ENCODE measurements at places on chromosomes 5 and 9. TPM values are rescaled to one million over a fixed set of nuclear protein-coding genes. Genes with fewer than 3 reads are reported as not detected.

DNA sequence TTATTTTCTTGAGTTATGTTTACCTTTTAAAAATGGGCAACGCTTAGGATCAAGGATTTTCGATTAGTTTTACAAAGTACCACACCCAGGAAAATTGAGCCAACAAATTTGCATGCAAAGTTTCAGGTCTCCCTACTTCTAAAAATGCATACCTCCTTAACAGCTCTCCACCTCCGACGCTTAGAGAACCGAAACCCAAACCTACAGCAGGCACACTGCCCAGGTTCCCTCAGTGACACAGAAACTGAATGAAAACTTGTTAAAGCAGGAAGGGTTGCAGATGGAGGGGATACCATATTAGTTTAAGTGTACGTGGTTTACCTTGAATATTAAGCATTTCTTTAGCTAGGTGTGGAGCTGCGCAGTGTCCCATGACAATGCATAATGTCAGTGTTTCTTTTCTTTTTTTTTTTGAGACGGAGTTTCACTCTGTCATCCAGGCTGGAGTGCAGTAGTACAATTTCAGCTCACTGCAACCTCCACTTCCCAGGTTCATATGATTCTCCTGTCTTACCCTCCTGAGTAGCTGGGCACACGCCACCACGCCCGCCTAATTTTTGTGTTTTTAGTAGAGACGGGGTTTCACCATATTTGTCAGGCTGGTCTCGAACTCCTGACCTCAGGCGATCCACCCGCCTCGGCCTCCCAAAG is 1.6 kb upstream of the SUB1 start:
- DNase-seq, result peak; percentile 12

GRCh38 chr9:127919253-127919815 is 2.5 kb upstream of the ST6GALNAC4 start:
- DNase-seq, result no peak

GRCh38 chr5:138666226-138666742 is 86.9 kb upstream of the CTNNA1 start:
- no peak for DNase-seq

DNA sequence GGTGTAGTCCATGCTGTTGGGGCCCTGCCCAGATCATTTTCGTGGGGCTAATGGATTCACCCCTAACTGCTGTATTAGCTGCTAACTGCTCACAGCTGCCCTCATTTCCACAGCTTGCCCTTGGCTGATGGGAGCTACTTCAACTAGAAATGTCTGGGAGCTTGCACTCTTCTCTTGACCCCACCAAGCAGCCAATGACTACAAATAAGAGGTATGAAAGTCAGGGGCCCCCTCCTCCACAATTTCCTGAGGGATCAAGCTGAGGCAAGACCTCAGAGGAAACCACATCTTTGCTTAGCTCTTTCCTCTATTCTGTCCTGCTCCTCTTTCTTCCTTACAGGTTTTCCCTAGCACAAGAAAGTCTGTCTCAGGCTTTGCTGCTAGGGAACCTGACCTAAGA is 397.5 kb downstream of the MLLT3 start:
- DNase-seq, result no peak

- no peak for DNase-seq
Measured at GRCh38 chr9:9631284-9631683, 981.5 kb downstream of the PTPRD start.

- no peak for DNase-seq
Measured at GRCh38 chr5:61332358-61332749, 296 bp downstream of the ZSWIM6 start.

DNA sequence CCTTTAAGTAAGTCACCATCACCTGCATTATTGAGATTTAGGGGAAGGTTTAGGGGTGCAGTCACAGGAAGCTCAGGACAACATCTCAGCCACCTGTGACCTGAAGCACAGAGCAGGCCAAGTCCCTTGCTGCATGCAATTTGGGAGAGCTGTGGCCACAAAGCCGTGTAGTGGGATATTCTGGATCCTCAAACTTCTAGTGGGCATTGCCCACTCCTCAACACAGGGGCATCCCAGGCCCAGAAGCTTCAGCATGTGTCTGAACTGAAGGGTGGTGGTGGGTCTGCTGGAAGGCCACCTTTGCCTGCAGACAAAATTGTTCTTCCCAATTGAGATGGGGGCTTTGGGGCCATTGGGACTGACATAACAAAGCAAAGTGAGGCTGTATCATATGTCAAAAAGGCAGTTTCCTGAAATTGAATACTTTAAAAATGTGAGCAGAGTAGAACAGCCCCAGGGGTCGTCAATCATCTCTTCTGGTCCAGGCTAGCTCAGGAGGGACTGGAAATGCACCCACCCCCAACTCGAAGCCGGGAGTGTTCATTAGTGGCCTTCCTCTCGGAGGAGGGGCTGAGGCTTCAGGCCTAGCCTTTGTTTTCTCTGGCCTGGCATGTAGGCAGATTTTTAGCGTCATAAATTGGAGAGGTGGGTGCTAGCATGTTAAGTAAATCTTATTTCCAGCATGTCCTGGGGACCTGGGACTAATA is 2.8 kb upstream of the GADD45G start:
- no peak for DNase-seq

DNA sequence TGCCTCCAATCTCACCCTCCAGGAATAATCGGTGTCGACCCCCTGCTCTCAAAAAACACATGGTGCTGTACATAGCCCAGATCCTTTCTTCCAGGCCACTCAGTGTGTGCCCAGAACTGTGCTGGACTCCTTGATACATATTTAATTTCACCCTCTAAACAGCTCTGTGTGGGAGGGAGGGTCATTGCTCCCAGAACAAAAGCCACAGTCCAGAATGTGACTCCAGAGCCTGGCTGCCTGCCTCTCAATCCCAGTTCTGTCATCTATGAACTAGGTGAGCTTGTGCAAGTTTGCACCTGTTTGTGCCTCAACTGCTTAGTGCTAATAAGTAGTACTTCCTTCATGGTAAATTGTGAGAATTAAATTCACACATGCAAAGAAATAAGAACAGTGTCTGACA is 93.1 kb downstream of the GABBR2 start:
- DNase-seq, result no peak

- peak; percentile 12 for DNase-seq
Measured at GRCh38 chr9:123267481-123268198, 746 bp downstream of the STRBP start.

DNA sequence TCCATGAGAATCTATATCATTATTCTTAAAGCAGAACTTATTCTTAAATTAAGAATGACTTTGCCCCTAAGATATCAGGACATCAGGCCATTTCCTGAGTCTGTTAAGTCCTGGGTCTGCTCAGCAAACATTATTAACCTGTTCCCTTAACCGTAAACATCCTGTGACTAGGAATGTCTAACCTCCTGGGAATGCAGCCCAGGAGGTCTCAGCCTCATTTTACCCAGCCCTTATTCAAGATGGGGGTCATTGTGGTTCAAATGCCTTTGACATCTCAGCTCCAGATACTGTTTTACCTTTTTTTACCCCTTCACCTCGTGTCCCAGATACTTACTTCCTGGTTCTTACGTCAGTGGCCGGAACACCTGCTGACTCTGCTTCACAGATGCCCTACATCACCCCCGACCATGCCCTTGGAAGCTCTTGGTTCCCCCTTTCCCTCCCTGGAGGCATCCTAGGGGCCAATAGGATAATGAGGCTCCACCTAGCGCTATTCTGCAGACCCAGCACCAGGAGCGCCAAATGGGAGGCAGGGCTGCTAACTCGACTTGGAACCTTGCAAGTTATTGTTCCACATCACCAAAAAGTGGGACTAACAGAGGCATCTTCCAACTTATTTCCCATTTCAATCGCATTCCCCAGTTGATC is 182.5 kb downstream of the MED10 start:
- DNase-seq, result no peak

DNA sequence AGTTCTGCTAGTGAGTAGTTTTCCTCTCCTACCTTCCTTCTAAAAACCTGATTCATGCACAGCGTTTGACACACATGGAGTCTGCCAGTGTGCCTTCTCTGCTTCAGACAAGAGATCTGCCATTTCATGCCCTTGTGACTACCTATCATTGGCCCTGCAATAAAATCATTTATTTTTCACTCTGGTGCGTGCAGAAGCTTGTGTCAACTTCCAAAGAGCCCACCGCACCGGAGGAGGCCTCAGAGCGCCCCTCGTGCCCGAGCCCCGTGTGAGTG is 13.7 kb downstream of the HNRNPH1 start:
- no peak for DNase-seq

DNA sequence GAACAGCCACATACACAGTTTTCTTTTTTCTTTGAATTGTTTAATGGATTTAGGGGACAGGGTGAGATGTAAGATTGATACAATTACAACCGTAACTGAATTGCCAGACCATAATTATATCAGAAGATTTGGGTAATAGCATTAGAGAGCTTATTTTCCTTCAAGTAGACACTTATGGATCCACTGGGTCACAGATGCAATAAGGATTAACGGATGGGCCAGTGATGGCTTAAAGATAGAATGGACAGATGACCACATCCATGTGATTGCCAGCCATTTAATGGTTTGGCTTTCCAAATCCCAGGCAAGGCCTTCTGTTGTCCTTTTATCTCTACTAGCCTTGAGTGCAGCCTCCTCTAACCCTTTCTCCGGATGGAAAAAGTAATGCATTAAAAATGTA is 94.7 kb upstream of the NUDT12 start:
- DNase-seq, result no peak

GRCh38 chr5:110242950-110243349 is 483.5 kb downstream of the TMEM232 start:
- DNase-seq, result no peak

GRCh38 chr9:111645806-111646205 is 14.7 kb downstream of the DNAJC25 start:
- DNase-seq, result no peak

DNA sequence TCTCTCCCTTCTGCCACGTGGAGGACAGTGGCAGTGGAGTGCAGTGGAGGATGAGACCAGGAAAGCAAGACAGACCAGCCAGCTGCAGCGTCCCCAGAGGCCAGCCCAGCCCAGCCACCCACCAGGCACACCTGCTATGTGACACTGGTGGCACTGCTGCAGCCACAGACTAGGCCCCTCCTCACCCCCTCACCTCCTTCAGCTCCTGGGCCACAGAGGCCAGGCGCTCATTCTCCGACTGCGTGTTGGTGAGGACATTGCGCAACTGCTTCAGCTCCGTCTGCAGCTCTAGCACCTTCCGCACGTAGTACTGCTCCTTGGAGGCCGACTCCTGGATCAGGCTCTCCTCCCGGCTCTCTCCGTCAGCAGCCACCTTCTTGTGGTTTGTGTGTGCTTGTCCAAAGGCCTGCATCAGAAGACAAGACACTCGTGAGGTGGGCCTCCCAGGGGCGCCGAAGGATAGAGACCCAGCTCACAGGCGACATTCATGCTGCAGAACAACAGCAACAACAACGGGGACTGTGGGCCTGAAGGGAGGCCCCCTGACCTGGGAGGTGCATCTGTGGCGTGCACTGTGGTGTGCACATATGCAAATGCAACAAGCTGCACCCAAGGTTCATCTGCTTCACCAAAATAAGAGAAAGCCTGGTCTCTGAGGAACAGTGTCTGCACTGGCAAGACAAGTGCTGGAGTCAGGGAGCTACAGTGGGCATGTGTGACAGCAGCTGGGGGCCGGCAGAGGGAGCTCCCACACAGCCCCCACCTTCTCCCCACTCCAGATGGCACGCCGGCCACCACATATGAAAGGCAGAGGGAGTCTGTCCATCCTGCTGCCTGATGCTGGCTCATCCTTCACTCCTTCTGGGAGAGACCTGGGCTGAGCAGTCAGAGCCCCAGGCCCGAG is 35.5 kb downstream of the BICD2 start:
- DNase-seq, result no peak

GRCh38 chr5:16902846-16903245 is 33.2 kb downstream of the MYO10 start:
- no peak for DNase-seq

DNA sequence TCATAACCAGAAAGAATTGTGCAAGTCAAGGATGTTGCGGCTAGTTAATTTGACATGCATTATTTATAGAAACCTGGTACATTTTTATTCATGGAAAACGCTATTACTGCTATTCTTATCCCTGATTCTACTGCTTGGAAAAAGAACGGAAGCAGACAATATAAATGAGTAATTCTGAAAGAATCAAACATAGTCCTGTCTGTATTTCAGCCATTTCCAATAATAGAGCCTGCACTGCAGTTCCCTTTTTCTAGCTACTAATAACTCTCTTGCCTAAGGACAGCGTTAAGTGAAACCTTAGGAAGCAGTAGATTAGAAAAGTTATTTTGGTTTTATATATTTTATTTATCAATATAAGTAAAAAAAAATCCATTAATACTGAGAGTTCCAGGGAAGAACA is 414.9 kb downstream of the CYLC2 start:
- no peak for DNase-seq

DNA sequence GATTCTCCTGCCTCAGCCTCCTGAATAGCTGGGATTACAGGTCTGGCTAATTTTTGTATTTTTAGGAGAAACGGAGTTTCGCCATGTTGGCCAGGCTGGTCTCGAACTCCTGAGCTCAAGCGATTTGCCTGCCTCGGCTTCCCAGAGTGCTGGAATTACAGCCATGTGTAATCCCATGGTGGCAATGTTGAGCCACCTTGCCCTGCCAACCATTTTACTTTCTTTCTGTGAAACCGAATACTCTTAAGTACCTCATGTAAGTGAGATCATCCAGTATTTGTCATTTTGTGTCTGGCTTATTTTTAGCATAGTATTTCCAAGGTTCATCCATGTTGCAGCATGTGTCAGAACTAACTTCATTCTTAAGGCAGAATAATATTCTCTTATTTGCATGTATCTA is 8.2 kb downstream of the PRRC2B start:
- DNase-seq, result no peak

DNA sequence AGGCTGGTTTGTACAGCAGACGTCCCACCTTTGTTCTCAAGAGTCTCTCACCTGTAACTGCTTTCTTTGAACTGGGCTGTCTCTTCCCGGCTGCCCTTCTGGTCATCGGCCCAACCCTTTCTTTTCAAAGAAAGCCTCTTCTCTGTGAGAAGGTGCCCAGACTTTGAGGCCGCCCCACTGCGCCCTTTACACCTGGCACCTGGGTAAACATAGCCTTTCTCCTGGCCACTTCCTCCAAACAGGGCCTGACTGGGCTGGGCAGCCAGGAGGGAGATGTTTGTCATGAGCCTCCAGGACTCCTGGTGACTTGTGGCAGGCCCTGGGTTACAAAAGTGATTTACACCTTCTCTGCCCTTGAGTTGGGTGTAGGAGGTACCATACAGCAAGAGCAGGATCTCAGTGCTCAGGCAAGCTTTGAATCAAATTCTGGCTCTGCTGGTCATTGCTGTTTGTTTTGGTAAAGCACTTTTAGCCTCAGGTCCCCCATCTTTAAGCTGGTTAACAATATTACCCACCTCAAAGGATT is 127.2 kb upstream of the CXCL14 start:
- DNase-seq, result no peak

- DNase-seq, result no peak
Measured at GRCh38 chr9:84519413-84519812, 150.1 kb upstream of the NTRK2 start.

- peak; percentile 10 for DNase-seq
Measured at GRCh38 chr5:136249678-136250266, 56.8 kb upstream of the SMIM32 start.

- no peak for DNase-seq
Measured at GRCh38 chr5:2217219-2217618, 334.5 kb upstream of the IRX4 start.

IRX1 gene
- not detected for total RNA-seq

PCDHGA11 gene
- 0.22 TPM for total RNA-seq

SLC6A18 gene
- not detected for total RNA-seq

TUSC1 gene
- 0.25 TPM for total RNA-seq

EPB41L4B gene
- 3.8 TPM for total RNA-seq

BRD8 gene
- total RNA-seq, result 66.8 TPM

PCDHGA8 gene
- total RNA-seq, result not detected

MTREX gene
- total RNA-seq, result 70.7 TPM

Measured in activated T-cell treated with anti-CD3 and anti-CD28 coated beads, Interleukin-2, amount 50 U/mL, for 72 hours (primary cell).